ENCODE measurements at places on chromosomes 4 and X.

DNA sequence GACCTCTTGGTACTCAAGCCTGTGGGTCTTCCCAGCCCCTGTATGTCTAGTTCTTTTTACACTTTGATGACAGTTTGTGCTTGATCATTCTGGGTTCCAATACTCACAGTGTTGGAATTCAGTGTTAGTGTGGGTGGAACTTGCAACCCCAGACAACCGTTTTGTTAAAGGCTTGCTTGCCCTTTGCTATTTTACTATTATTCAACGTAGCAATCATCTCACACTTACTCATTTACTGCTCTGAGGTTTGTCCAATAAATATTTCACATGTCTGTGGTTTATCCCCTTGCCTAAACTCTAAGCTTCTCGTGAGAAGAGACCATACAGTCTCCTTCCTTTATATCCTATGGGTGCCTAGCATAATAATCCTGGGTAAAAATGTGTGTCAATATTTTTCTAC lies 15.3 kb downstream of the CCNG2 start:
- DNase-seq = no peak

GRCh38 chr4:144579411-144580030 lies 66.4 kb upstream of the HHIP start:
- DNase-seq = no peak

- DNase-seq = no peak
Observed at GRCh38 chr4:15012017-15012788, 9.9 kb downstream of the CPEB2 start.

DNA sequence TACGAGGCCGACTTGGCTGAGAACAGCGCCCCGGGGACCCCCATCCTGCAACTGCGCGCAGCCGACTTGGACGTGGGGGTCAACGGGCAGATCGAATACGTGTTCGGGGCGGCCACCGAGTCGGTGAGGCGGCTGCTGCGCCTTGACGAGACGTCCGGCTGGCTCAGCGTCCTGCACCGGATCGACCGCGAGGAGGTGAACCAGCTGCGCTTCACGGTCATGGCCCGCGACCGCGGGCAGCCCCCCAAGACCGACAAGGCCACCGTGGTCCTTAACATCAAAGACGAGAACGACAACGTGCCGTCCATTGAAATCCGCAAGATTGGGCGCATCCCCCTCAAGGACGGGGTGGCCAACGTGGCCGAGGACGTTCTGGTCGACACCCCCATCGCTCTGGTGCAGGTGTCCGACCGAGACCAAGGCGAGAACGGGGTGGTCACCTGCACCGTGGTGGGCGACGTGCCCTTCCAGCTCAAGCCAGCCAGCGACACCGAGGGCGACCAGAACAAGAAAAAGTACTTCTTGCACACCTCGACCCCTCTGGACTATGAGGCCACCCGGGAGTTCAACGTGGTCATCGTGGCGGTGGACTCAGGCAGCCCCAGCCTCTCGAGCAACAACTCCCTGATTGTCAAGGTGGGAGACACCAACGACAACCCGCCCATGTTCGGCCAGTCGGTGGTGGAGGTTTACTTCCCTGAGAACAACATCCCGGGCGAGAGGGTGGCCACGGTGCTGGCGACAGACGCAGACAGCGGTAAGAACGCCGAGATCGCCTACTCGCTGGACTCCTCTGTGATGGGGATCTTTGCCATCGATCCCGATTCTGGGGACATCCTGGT lies 2.4 kb downstream of the PCDH7 start:
- no peak for DNase-seq

DNA sequence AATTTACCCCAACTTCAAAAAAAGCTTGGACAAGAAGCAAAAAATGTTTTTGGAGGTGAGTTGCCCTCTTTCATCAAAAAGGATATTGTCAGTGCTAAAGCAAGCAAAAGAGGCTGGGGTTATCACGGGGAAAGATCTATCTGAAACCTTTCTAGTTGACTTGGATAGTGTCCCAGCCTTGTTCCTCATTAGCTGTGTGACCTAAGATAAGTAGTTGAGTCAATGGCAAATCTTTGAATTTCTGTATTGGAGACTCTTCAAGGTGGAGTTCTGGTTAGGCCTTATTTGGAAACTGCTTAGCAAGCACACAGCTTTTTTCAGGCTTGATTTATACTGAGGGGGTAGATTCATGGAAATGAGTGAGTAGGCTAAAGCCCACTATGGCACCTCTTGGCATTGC lies 271.6 kb downstream of the GRIA3 start:
- DNase-seq = no peak

DNA sequence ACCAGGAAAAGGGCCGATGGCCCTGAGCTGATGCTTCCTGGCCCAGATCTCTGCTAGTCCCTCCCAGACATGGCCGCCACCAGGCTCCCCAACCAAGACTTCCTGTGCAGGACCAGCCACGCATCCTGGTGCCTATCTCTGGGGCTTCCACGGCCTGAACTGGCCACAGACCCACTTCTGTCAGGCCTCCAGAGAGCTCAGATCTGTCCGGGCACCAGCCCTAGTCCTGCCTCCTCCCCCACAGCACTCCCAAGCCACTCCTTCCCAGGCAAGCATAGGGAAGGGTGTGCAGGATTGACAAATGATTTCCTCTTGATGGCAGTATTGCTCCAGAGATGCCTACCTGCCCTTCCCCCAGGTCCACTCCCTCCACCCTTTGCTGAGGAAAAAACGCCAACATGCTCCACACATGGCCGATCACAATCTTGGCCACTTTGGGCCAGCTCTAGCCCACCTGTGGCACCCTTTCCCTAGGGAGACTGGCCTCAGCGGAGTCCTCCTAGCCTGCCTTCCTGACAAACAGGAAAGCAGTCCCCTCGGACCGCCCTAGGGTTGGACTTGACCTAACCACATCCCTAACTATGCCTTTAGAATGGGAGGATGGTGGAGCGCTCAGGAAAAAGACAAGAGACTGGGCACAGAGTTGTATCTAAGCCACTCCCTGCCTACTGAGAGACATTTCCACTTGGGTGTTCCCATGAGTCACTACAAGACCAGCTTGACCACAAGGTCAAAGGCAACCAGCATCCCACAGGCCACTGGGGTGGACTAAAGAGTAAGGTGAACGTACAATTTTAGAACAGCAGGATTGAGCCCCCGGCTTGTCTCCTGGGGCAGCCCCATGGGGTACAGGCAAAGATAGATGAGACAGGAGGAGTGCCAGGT lies 277.5 kb upstream of the AGTR2 start:
- no peak for DNase-seq

- DNase-seq = no peak
Observed at GRCh38 chr4:108109111-108109510, 59.6 kb downstream of the LEF1 start.

GRCh38 chr4:23717528-23718248 lies 172.2 kb downstream of the PPARGC1A start:
- peak; percentile 39 for DNase-seq

- DNase-seq = no peak
Observed at GRCh38 chr4:126364311-126364911, 1049.7 kb downstream of the FAT4 start.

DNA sequence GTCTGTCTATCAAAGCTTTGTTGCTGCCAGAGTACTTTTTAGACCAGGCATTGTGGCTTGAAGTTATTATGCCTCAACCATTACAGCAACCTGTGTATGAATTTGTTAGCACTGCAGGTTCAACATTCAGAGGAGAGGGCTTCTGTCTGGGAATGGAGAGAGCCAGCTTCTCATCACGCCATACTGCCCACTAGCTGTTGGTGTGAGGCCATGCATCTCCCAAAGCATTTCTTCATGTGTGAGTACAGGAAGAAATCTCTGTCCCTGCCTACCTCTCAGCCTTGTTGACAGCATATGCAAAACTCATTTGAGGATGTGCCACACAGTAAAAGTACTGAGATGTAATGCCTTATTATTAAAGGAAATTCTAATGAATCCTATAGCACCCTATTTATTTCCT lies 76.9 kb upstream of the PPARGC1A start:
- DNase-seq = peak; percentile 15

DNA sequence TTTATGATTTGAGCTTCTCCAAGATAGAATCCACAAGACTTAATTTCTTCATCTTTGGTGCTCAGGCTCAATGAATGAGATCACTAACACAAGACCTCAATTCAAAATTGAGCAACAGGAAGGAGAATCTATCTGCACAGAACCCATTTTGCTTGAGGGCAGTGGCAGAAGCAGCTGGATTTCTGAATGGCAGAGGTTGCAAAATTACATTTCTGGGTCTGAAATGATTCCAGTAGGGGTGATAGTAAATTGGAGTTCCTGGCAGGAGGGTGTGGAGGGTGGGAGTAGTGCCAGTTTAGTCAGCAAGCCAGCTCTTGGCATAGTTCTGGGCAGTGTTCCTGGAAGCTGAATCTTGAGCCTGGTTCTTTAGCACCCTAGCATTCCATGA lies 281.1 kb downstream of the SLC7A11 start:
- DNase-seq = no peak

DNA sequence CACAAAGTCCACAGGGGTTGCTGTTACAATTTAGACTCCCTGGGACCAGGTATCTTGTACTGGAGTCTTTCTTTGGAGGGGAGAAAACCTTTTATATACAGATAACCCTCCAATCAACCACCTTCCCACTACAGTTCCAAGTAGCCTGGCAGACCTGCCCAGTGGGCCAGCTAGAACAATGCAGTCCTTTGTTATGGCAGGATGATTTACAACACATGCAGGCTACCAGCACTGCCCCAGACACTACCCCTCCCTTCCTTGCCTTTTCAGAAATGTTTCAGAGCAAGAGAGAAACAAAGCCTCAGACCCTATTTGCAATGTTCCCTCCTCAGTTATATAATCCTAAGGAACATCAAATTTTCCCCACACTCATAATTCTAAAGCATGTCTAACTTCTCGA lies 11.1 kb downstream of the RASL11B start:
- DNase-seq = no peak

GRCh38 chrX:155086202-155086840 lies 15.0 kb downstream of the BRCC3 start:
- peak; percentile 44 for DNase-seq

DNA sequence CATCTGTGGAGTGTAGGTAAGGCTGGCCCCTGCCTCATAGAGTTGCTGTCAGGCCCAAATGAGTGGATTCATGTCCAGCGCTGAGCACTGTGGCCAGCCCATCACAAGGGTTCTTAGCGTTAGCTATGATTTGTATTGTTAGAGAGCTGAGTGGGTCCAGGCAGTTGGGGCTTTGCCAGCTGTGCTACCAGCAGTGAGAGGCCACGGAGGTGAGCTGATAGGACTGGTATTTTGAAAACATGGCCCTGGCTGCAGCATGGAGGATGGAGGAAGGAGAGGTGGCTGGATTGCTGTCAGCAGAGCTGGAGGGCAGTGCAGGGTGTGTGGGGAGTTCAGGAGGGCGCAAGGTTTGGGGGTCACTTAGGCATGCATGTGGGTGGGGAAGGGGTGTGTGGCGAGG lies 69.8 kb downstream of the PSAPL1 start:
- DNase-seq = no peak

DNA sequence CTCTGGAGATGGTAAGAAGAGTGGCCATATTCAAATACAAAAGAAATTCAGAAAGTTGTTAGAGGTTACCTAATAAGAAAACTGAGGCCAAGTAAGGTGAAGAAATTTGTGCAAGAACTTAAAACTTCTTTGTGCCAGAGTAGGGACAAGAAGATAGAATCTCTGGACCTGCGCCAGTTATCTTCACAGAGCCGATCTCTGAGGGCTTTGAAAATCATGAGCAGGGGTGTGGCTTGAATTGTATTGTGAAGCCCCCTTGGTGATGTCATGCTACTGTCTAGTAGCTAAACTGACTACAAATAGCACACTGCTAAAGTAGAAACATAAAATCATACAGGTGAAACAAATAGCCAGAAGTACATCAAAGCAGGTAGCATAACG lies 184.6 kb downstream of the UGT8 start:
- DNase-seq = no peak

DNA sequence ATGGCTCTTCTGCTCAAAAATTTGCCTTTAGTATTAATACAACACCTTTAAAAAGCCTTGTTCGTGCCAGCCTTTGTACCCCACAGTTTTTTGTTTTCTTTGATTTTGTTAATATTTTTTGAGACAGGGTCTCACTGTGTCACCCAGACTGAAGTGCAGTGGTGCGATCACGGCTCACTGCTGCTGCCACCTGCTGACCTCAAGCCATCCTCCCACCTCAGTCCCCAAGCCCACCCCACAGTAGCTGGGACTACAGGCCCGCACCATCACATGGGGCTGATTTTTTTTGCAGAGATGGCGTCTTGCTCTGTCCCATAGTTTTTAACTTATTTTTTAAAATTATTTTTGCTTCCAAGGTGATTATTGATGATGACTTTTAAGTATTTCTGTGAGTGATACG lies 134.0 kb downstream of the HTR2C start:
- peak; percentile 0 for DNase-seq

DNA sequence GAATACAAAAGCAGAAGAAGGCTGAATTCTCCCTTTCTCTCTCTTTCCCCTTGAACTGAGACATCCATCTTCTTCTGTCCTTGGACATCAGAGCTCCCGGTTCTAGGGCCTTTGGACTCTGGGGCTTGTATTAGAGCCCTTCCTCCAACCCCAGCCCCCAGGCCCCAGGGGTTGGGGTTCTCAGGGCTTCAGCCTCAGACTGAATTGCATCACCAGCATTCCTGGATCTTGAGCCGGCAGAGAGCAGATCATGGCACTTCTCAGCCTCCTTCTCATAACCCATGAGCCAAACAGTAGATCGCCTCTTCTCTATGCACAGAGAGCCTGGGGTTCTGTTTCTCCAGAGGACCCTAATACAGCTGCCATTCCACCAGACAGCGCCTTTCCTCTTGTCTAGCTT lies 25.3 kb upstream of the CLDN24 start:
- DNase-seq = no peak

DNA sequence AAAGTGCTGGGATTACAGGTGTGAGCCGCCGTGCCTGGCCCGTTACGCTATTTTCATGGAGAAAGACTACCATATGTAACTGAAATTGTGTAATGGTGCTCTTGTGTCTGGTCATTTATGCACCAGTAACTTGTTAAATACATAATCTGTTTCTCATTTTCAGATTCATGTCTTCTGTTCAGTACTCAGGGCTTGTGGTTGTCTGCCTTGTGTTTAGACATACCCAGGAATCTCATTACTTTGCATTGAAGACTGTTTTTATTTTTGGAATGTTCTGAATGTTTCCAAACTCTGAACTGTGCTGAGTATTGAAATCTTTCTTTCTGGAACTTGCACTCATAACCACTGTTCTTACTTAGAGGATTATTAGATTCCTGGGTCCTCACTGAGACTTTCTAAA lies 52.8 kb downstream of the PDLIM5 start:
- no peak for DNase-seq

GRCh38 chrX:40720792-40721191 lies 14.6 kb downstream of the MED14 start:
- no peak for DNase-seq

GRCh38 chr4:48699475-48699874 lies 80.6 kb downstream of the FRYL start:
- no peak for DNase-seq

GRCh38 chr4:127604949-127605709 lies 27.6 kb upstream of the INTU start:
- DNase-seq = peak; percentile 30

DNA sequence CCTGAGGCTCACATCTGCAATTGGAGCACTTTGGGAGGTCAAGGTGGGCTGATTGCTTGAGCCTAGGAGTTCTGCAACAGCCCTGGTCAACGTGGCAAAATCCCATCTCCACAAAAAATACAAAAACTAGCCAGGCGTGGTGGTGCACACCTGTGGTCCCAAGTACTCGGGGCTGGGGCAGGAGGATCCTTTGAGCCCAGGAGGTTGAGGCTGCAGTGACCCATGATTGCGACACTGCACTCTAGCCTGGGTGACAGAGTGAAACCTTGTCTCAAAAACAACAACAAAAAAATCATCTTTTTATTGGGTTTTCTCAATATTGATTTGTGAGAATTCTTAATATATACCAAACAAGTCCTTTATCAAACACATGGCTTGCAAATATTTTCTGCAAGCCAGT lies 64.9 kb downstream of the ANKRD17 start:
- DNase-seq = peak; percentile 12

GRCh38 chrX:20189171-20189570 lies 47.5 kb upstream of the EIF1AX start:
- DNase-seq = no peak

All from OCI-LY7 (cell line).